ENCODE measurements at places on chromosomes 5 and 9.

GRCh38 chr9:135552698-135553171 is 6.8 kb downstream of the OBP2A start:
- DNase-seq = no peak

DNA sequence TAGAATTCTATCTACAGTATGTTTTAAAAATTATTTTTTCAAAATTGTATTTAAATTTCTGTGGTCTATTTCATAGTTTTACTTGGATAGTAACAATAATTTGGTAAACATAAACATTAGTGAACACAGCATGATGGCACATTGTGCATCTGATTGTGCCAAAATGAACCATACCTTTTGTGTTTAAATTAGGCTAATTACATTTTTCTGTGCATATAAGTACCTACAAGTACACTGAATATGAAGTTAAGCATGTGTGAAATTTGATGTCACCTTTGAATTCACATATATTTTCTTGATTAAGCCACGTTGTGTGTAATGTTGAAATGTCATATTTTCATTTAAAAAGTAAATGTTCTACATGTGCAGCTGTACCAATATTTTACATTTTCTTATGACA is 13.4 kb downstream of the PBX3 start:
- no peak for DNase-seq

GRCh38 chr5:140795259-140795641 is 598 bp downstream of the PCDHA2 start:
- no peak for DNase-seq

DNA sequence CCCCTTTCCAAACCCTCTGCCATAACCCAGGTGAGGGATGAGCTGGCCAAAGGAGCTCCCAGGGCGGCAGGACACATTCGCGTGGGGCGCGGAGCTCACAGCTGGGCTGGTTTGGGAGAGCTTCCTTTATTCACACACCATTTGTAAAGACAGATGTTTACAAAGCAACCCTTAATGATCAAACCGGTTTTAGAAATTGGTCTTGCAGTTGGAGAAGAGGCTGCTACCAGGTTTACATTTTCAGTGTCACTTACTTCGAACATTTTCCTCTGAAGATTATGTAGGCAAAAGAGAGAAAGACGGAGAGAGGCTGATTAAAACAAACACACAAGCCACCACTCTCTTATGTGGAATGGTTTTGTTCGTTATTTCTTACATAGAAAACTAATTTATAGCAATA is 648.7 kb downstream of the IRX1 start:
- no peak for DNase-seq

- DNase-seq = no peak
Observed at GRCh38 chr5:151751091-151751490, 7.3 kb downstream of the ATOX1 start.

GRCh38 chr5:15234366-15234765 is 265.6 kb upstream of the FBXL7 start:
- no peak for DNase-seq

GRCh38 chr9:1490341-1491232 is 440.4 kb downstream of the DMRT2 start:
- DNase-seq = no peak

- no peak for DNase-seq
Observed at GRCh38 chr9:83563360-83563759, 25.2 kb upstream of the FRMD3 start.

GRCh38 chr5:173496883-173497255 is 119.6 kb downstream of the BOD1 start:
- no peak for DNase-seq
